ENCODE measurements at places on chromosomes 16 and 17.

GRCh38 chr17:78026381-78026780 is 67.9 kb downstream of the TNRC6C start:
- DNase-seq, result no peak

DNA sequence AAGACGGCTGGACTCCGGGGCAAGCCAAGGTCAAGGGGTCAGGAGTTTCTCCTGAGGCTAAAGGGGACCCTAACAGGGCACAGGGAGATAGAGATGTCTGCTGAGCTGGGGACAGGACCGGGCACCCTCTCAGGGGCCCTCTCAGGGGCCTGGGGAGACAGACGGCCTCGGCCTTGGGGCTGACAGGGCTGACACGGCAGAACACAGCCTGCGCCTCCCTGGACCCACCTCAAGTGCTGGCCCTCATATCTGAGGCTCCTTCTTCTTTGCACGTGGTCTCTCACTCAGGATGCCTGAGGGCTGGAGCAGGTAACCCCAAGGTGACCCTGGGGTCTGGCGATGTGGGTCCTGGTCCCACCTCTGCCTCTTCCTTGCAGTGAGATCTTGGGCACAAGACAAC is 186.9 kb upstream of the TNRC6C start:
- DNase-seq, result no peak

- no peak for DNase-seq
Observed at GRCh38 chr17:74520790-74521480, 10.3 kb downstream of the CD300LB start.

- DNase-seq, result no peak
Observed at GRCh38 chr17:15893658-15894024, 51.3 kb upstream of the ADORA2B start.

DNA sequence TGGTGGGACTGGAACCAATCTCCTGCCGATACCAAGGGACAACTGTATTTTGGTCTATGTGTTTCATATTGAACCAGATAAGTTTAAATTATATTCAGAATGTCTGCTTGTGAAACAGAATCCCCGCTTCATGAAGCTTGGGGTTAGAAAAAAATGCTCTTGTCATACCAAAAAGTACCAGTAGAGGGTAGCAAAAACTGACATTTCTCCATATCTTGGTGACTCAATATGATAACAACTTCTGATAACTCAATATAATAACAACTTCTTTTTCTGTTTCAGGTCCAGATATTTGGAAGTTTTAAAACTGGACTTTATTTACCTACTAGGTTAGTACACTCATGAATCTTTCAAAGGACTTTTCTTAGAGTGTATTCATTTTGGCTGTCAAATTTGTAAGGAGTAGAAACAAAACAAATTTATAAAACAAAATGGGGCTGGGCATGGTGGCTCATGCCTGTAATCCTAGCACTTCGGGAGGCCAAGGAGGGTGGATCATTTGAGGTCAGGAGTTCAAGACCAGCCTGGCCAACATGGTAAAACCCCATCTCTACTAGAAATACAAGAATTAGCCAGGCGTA is 52.3 kb upstream of the ADCY7 start:
- peak; percentile 53 for DNase-seq

GRCh38 chr16:82629441-82630027 is 2.8 kb downstream of the CDH13 start:
- no peak for DNase-seq

DNA sequence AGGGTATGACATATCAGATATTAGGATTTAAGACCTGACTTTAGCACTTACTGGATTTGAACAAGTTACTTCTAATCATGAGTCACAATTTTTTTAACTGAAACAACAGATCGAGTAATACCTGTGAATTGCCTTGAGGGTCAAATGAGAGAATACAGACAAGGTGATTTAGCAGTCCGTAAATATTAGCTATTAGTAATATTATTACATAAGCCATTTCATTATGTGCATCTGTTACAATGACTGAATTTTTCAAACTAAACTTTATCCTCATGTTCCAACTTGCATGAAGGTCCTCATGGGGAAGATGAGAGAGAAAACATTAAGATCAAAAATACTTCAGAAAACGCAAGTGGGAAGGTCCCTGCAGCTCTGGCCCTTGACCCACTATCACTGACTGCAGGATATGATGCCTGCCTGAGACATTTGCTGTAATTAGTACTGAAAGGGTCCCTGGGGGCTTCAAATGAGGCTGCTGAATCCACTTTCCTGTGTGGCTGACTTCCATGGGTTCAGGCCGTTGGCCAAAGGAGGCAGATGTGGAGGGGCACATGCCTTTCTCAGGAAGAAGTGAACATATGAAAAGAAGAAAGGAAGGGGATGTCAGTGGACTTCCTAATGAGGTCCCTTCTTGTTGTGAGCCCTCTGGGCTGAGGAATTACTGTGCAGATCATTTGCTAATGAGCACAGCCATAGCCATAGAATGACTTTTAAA is 441.7 kb downstream of the CDH11 start:
- no peak for DNase-seq

- DNase-seq, result no peak
Observed at GRCh38 chr17:58488428-58488890, 251 bp upstream of the HSF5 start.

DNA sequence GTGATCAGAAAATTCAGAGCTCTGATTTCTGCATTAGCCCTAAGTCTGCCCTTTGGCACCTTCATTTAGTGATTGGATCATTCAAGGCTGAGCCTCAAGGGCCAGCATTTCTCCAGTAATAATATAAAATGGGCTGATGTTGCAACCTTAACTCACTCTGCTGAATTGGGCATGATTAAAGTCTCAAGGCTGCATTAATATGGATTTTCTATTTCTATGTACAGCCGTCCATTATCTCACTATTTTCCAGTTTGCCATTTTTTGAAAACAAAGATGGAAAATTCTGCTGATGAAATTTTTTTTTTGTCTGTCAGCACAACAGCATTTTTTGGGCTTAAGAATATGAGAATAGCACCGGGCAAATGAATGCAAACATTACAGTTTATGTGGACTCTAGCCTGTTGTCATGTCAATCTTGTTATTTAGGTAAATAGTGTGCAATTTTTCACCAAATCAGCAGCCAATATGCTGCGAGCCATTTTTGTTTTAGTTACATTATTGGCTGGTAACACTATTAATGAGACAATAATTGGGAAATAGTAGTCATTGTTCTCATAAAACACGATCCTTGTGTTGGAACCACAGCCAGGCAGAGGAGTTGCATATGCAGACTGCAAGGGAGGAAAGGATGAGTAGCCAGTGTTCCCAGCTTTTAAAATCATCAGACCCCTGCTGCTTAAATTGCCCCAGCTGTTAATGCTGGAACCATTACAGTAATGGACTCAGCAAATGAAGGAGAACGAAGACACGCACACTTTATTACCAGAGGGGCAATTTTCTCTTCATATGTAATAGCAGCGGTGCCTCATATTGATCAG is 10.5 kb downstream of the FTO start:
- DNase-seq, result no peak

- DNase-seq, result peak; percentile 80
Observed at GRCh38 chr17:74037320-74037719, 166.2 kb upstream of the RPL38 start.

DNA sequence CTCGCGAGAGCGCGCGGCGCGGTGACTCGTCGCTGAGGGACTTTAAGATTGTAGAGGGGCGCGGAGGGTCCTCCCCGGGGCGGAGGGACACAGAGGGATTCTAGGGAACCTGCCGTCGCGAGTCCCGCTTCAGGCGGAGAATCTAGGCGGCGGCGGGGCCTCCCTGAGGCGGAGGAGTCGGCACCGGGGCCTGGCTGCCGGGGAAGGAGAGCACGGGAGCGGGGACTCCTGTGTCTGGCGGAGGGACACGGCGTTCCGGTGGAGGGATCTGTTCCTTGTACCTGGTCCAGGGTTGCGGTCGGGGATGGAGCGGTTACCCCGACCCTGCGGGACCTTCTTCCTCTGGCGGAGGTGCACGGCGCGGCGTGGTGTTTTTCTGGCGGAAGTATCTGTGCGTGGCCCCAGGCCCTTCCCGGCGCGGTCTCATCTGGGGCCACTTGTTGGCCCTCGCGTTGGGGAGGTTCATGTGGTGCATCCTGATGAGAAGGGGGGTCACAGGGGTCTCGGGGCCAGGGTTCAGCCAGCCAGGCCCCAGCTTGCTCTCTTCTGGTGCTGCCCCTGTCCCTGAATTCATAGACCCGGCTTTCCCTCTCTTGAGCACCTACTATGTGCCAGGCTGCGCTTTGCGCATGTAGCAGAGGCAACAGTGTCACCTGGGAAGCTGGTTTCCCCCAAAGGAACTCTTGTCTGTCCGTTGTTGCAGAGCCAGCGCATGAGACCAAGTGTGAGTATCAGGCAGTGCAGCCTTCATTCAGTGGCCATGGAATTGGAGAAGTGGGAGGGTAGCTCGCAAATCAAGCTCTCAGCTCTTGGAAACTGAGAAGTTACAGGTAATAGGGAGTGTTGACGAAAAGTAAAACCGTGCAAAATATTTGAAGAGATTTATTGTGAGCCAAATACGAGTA is 563 bp upstream of the ZKSCAN2 start:
- peak; percentile 87 for DNase-seq

DNA sequence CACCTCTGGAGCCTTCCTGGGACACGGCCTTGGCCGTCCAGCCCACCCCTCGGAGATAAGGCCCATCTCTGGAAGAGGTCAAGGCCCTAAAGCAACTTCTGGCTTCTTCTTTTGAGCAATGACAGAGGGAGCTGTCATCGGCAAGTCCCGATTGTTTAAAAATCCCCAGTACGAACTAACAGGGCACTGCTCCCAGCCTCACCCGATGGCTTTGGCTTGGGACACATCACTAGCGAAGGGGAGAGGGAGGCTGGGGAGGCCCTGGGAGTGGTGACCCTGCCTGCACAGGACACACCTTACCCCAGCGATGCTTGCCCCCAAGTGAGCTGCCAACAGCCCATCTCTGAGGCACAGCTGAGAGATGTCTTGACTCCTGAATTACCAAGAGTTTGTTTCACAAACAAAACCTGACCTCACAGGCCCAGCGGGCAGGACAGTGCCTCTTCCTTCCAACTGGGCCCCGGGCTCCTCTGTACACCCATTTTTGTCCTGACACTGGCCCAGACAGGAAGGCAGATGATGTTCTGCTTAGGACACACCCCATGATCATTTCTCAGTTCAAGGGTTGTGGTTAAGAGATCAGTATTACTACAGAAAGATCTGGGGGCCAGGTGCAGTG is 4.8 kb downstream of the SYNGR2 start:
- no peak for DNase-seq

DNA sequence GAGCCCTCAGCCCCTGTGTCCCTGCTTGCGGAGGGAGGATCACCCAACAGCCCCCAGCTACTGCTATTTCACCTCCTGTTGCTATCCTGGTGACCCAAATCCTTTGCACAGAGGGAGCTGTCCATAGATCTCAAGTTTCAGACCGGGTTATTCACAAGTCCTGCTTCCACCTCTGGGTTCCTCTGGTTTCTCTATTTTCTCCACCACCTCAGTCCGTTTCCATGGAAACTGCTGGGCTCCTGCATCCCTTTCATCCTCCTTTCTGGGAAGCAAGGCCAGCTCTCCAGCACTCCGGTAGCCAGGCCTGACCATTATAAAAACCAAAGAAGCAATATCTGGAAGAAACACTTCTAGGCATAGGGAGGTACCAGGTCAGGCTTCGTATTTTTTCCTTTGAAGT is 4.8 kb upstream of the CALB2 start:
- no peak for DNase-seq

GRCh38 chr17:35094902-35095301 is 24.8 kb downstream of the RAD51D start:
- no peak for DNase-seq

GRCh38 chr16:83100679-83101078 is 473.9 kb downstream of the CDH13 start:
- DNase-seq, result no peak

GRCh38 chr16:2475413-2476344 is 752 bp downstream of the TBC1D24 start:
- no peak for DNase-seq

GRCh38 chr17:18987230-18987610 is 17.3 kb downstream of the FAM83G start:
- no peak for DNase-seq

DNA sequence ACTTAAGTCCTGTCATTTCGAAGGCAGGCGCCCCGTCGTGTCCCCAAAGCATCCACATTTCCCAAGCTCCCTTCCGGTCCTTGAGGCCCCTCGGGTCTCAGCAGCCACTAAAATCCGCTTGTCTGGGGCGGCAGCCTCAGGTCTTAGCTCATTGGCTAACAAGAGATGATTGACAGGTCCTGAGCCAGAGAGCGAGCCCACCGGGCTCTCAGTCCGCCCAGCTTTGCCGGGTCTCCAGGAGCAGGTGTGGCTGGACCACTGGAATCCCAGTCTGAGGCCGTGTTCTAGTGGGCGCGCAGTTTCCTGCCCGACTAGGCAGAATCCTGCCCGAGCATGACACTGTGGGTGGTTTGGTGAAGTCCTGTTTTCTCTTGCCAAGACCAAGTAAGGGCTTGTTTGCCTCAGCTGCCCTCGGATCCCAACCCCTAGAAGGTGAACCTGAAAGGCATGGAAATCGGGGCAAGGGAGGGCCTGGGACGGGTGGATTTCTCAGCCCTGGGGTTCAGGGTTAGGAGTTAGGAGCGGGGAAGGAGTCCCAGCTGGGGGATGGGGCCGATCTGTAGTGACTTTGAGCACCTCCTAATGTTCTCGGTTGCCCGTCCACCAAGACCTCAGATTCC is 42.8 kb downstream of the MRC2 start:
- DNase-seq, result no peak

DNA sequence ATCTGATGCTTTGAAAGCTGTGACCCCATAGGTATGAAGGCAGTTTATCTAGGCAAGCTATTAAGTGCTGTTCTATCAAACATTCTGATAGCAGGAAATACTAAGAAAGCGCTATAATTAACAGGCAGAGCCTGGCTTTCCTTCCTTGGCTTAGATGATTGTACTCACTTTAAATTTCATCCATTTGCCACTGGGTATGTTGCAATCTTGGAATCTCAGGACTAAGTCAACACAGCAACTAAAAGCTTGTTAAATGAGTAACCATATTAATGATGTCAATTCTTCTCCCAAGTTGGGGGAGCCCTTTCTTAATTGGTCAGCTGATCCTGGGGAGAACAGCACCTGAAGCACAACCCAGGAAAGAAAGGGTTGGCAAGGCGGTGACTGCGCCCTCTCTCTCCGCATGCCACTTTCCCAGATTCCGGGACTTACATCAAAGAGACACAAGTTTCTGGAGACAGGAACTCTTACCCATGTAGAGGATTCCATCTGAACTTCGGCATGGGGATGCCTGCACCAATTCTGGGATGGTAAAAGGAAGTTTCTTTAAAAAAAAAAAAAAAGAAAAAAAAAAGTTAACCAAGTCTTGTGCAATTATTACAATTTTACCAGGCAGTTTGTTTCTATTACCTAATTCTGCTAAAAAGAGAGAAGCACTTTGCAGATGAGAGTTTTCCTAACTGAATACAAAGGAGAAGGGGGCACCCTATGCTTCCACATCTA is 54.4 kb upstream of the ICAM2 start:
- no peak for DNase-seq

GRCh38 chr16:3349175-3349574 is 6.5 kb upstream of the OR2C1 start:
- DNase-seq, result no peak

GRCh38 chr16:88782454-88783390 is 2.3 kb downstream of the PIEZO1 start:
- DNase-seq, result no peak

- no peak for DNase-seq
Observed at GRCh38 chr16:47928008-47928407, 227.8 kb downstream of the ABCC12 start.
